ENCODE measurements at places on chromosomes 11 and 22.

DNA sequence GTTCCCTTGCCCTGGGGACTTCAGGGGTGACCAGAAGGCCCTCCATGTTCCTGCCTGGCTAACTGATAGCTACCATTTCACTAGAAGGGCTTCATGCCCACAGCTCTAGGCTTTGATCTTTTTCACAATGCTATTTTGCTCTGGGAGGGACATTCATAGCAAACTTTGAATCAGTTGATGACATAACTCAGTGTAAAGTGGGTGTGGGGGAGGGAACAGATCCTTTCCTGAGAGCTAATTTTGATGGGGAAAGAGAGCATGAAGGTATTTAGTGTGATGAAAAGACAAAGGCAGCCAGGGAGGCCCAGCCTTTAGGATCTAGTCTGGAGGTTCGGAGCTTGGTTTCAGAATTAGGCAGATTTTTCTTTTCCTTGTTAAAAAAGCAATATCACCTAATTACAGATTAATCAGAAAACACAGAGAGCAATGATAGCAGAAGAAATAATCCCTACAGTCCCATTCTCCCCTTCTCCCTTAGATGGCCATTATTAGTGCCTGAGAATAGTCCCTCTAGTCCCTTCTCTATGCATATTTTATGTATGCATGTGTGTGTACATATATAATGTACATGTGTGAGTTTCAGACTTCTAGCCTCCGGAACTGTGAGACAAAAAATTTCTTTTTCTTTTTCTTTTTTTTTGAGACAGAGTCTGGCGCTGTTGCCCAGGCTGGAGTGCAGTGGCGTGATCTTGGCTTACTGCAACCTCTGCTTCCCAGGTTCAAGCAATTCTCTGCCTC lies 46.9 kb downstream of the YWHAH start:
- DNase-seq, result no peak

DNA sequence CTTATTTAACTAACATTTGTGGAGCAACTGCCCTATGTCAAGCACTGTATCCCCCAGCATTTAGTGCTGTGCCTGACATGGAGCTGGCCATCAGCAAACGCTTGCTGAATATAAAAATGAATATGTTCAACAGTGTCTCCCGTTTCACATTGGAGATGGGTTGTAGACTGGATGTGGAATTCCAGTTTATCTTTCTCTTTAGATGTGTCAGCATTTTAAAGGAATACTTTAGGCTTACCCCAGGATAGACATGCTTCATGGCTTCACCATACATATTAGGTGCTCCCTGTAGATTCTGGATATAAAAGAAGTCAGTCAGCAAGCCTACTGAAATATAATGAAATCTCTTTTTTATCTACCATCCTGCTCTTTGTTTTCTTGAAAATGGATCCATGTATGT lies 21.3 kb upstream of the TPH1 start:
- DNase-seq, result no peak

- no peak for DNase-seq
Observed at GRCh38 chr11:122097419-122098001, 18.5 kb downstream of the BLID start.

- no peak for DNase-seq
Observed at GRCh38 chr22:19207884-19208283, 29.3 kb upstream of the SLC25A1 start.

DNA sequence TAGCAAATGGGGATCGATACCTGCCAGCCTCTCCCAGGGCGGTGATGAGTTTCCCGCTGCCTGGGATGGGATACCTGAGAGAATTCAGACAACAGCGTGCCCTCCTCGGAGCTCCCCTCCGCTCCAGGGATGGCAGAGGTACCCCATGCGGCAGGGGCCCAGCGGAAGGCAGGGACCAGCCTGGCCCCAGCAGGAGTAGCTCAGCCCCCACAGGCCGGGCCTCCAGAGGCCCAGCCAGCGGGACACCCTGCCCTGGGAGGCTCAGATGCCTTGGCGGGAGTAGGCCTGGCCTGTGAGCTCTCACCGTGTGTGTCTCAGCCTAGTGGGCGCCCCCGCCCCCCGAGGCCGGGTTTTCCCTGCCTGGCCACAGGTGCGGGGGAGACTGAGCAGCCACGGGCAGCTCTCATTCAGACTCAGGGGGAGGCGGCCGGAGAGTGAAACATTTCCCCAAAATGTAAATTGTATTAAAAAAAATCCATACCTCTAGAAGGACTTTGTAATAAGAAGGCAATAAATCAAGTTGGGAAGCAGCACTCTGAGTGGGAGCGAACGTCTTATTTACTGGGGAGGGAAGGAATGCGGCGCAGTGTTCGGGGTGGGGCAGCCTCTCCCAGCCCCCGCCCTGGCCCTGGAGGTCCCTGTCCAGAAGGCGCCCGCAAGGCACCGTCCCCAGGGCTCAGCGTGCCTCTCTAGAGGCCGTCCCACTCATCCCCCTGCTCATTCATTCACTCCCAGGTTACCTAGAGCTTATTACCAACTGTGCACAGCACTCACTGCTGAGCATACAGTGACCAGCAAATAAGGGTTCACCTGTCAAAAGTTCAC lies 888.0 kb downstream of the BRD1 start:
- DNase-seq, result no peak

GRCh38 chr11:123451183-123451781 lies 21.2 kb downstream of the GRAMD1B start:
- DNase-seq, result no peak

DNA sequence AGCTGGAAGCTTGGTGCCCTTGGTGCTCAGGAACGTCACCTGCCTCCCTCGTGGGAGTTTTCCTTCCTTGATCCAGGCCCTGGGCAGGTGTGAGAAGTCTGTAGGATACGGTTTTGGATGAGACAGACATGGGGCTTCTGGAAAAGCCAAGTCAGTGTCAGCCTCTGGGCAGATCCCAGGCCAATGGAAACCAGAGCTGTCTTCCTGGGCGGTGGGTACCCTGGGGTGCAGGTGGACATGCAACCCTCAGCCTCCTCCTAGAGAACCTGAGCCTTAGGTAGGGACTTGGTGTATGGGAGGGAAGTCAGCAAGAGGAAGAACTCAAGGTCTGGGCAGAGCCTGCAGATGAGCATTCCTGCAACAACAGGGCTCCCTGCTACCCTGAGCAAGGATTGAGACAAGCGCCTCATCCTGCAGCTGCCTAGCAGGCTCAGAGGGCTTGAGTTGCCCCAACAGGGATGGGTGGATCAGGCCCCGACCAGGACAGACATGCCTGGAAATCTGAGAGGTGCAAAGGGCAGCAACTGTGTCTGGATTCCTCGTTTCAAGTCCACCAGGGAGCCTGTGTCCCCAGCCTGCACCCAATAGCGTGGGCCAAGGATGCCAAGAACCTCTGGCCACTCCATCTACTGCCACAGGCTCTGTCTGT lies 37.6 kb upstream of the SYT13 start:
- DNase-seq, result no peak

DNA sequence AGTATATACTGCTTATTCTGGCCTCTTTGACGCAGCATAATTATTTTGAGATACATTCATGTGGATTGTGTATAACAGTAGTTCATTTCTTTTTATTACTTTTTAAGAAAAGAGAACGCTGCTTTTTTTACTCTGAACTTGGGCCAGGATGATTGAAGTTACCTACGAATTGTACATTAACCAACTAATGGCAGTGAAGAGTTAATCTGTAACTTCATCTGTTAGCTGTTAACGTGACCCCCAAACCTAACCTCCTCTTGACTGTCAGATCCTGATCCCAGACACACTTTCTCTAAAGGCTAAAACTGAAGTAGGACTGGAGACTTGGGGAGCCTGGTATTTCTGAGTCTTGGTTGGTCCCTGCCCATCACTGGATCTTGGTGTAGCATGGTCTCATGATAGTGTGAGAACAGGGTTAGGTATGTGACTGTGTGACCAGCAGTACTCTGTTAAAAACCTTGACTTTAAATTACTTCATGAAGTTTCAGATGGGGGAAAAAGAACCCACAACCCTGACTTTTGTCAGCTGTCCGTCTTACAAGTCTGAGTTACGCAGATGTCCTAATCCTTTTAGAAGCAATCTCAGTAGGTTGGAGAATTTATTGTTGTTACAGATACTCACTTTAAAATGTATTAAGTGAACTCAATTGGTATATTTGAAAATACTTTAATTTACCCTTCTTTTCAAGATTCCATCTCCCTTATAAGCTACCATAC lies 39.4 kb downstream of the C22orf31 start:
- no peak for DNase-seq

GRCh38 chr11:46570790-46571398 lies 22.9 kb downstream of the AMBRA1 start:
- no peak for DNase-seq

DNA sequence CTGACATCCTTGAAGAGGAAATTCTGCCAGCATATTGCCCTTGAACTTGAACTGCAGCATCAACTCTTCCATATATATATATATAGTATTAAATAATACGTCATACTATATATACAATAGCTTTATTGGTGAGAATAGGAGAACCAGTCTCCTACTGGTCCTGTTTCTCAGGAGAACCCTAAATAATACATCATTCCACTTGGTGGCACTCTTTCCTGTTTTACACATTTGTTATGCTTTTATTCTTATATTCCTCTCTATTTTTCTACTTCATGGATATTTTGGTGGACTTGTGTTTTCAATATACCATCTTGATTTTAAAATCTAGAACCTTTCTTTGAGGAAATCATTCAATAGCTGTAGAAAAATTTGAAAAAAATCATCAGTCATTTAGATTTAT lies 193.3 kb downstream of the TRPC6 start:
- no peak for DNase-seq

DNA sequence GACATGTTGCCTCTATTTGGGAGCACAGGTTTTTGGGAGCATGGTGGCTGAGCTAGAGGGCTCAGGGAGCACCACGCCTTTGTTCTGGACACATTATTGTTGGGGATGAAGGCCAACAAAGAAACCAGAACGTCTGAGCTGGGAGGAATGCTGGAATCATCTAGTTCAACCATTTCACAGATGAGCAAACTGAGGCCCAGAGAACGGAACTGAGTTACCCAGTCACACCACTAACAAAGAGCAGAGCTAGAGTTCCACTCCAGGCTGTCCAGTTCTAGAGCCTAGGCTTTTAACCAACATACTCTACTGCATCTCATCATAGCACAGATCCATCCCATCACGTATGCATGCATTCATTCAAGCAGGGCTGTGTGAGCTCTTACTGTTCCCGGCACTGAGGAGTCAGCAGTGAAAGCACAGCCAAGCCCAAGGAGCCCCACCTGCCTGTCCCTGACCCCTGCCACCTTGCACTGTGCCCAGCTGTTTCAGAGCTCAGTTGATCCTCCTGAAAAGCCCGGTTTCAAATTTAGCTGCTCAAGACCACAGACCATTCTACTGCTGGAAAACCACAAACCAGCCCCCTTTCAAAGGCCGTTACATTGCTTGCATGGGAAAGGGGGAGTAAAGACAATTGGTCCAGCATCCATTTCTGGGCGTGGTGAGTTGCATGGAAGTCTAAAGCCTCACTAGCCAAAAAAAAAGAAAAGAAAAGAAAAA lies 16.9 kb upstream of the TCF20 start:
- no peak for DNase-seq

DNA sequence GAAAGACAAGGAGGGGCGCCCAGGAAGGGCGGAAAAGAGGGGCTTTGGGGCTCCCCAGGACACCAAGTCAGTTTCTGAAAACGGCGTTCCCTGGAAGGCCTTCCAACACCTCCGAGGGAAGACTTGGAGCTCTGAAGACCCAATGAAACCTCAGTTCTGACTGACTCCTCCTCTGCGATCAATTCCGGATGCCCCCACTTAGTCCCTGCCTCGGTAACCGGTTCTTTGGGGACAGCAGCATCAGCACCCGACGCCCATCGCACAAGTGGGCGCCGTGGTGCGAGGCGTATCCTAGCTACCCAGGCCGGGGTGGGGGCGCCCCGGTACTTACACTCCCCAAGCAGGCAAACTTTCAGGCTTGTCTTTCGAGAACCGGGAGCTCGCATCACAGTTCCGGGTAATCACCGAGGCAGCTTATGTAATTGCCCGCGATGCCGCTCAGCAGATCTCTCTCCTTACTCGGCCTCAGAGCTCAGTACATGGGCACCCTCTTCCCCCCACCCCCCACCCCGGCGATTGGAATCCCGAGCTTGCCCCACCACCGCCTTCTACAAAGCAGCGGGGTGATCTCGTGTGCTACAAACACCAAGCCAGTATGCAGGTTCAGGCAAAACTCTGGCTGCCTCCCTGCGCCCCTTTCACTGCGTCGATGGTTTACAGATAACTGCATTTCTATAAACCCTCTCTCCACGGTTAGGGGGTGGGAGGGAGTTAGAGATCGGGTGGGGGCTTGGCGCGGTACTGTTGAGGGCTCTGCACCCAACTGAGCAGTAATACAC lies 2.0 kb downstream of the TENM4 start:
- DNase-seq, result no peak

DNA sequence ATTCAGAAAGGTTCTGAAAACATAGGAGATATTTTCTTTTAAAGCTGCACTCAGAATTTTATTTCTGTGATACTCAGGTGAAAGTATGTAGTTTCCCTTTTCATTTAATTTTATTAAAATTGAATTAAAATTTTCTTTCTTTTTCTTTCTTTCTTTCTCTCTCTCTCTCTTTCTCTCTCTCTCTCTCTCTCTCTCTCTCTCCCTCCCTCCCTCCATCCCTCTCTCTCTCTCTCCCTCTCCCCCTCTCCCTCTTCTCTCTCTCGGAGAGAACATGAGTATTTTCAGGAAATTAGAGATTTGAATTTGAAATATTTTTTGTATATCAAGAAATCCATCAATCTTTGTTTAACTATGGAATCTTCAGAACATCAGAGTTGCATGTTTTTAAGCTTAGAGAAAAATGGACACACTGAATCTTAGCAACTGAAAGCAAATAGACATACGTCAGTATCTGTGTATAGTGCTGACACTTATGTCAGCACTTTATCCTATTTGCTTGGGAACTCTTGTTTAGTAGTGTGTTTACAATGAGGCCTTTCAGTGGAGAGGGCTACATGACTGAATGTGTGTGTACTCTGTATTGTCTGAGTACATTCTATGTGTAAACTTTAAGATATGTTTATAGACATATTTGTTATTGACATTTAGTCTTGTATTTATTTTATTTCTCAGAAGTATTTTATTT lies 44.5 kb downstream of the PDE3B start:
- no peak for DNase-seq

- DNase-seq, result no peak
Observed at GRCh38 chr11:65903715-65904114, 3.5 kb upstream of the FOSL1 start.

- peak; percentile 70 for DNase-seq
Observed at GRCh38 chr22:41092023-41092817, at the start of gene EP300. Gene EP300, plus strand, starts transcription at chr22:41092592. Its CDS starts 413 bp downstream, at chr22:41093005.

GRCh38 chr22:48100685-48101417 lies 1338.4 kb downstream of the TBC1D22A start:
- no peak for DNase-seq

- no peak for DNase-seq
Observed at GRCh38 chr11:117565709-117566108, 231.3 kb downstream of the DSCAML1 start.

- no peak for DNase-seq
Observed at GRCh38 chr11:65953471-65953870, 8.1 kb upstream of the SART1 start.

Data from stimulated activated CD8-positive, alpha-beta memory T cell treated with anti-CD3 and anti-CD28 coated beads, Interleukin-7, amount 100 ng/mL, for 48 hours (primary cell).